HTR-8/SVneo (cell line): ENCODE measurements at places on chromosomes 1 and 21.

DNA sequence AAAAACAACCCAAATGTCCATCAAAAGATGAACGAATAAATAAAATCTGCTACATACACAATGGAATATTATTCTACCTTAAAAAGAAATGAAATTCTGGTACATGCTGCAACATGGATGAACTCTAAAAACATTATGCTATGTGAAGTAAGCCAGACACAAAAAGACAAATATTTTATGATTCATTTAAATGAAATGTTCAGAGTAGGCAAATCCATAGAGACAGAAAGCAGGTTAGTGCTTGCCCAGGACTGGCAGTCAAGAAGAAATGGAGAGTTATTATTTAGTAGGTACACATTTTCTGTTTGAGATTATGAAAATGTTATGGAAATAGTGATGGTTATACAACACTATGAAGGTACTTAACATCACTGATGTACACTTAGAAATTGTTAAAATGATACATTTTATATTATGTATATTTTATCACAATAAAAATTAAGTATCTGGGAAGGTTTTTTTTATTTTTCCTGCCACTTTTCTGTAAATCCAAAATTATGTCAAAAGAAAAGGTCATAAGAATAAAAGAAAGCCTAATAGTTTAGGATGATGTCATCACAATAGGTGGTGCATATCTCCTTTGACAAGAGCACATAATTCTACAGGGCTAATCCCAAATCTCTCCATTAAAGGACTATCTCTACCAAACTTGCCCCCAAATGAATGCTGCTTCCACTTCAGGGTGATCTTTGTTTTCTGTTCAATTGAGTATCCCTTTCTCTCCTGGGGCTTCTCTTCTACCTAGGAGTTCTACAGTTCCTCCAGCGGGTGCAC, 40.2 kb upstream of the FCER1A start:
- DNase-seq, result no peak

DNA sequence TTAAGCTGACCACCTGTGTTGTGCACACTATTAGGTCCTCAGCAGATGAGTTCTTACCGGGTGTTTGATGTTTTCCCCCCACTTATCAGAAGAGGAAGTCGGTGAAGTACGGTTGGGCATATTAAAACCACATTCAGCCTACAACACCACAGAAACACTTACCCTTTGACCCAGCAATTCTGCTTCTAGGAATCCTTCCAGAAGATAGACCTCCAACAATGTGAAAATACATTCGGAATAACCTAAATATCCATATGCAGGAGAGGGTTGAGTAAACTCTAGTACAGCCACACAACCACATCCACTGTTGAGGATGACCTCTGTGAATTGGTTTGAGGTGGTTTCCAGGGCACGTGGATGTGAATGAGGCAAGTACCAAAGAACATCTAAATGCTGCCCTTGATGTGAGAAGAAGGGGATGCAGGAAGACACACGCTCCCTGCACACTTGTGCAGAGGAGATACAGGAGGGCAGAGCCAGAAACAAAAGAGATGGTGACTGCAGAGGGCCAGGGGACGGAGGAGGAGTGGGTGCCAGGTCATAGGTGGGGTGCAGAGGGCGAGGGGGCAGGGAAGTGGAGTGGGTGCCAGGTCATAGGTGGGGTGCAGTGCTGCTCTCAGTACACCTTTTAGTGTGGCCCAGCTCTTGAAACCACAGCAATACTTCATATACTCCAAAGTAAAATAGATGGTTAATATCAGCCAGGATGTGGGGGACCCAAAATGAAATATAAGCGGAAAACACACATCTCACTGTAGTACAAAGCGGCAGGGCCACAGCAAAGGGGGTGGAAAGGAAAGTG, 12.8 kb downstream of the ADARB1 start:
- no peak for DNase-seq

DNA sequence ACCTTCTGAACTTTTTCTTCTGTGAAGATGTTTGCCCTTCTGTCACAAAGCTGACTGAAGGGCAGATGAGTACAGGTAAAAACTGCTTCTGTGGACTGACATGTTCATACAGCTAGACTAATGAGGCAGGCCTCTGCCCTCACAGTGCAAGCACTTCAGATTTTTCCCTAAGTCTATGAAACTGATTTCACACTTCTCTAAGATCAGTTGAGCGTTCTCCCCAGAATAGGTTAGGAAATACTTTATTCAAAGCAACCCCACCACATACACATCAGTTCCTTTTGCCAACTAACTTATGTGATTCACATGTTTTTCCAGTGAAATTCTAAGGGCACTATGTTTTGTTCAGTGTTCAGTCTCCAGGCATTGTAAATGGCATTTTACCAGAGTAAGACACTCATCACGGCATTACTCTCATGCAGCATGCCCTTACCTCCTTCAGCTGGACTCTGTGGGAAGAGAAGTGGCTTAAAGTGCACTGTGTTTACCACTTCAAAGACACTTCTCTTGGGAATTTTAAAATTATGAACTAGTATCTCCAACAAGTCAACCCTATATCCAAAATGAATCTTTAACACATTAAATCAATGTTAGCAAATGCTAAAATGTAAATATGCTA, 5.4 kb upstream of the PSMG1 start:
- no peak for DNase-seq

DNA sequence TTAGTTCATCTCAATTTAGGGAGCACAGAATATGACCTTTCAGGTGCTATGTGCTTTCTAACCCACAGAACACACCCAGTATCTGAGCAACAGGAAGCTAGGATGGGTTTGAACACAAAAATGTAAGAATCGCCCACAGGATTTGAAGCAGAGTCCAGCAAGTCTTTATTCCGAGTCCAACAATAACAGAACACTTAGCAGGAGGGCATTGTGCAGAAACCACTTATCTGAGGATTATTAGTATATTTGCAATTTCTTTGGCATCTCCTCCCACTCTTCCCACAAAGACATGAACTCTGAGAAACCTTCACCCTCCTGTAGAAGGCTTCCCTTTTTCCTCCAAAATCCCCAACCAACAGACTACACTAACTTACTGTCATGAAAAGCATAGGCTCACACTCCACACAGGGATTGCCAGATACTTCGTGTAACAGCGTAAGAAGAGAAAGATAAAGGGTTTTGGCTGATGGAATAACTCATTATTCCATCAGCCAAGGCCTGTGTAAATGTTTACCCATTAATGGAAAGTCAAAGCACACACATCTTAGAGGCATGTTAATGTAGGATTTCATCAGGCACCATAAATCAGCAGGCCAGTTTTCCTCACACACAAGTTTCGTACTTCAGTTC, 16.1 kb downstream of the SIPA1L2 start:
- no peak for DNase-seq

DNA sequence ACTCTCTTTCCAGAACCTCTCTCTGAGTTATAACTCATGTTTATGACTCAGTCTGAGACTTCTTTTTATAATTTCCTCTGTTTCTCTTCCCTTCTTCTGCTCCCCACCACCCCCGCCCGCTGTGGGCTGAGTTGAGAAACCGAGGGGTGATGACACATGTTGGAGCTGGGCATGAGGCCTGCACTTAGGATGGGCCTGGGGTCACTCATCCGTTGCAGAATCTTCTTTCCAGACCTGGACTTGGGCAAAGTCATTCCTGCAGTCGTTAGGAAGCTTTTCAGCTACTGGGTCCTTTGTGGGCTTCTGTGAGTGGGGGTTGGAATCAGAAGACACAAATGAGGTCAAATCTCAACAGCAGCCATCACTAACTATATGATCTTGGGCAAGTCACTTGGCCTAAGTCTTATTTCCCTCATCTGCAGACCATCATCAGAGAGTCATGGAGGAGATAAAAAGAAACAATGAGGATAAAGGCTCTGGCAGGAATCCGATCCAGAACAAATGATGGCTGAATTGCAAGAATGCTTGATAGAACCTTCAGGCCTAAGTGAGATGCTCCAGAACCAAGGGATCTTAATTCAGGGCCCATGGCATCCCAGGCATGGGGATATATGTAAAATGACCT, 53.4 kb downstream of the RPS6KA1 start:
- no peak for DNase-seq
